ENCODE measurements at places on chromosomes 6 and 20.

DNA sequence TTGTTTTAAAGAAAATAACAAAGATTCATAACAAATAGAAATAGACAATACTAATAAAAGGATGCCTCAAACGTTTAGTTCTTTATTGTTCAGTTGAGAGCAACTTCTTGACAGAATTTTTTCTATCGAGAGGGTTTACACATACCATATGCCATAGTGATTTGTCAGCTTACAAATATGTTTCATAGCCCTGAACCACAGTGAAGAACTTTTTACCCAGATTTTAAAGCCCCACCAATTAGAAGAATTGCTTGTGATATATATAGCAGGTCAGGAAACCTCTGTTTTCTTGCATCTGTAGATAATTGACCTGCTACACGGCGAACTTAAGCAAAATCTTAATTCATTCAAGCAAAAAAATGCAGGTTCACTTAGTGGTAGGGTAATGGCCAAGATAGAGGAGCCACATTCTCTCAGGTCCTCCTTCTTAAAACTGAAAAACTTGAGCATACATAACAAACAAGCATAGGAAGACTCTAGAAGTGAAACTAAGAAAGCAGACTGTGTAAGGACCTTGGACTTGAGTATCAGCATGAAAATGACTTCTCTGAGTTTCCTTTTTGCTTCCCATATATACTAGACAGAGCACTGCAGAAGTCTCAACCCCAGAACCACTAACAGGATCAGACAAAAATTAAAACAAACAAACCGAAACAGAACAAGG, 39.5 kb downstream of the CRISP1 start:
- DNase-seq = peak; percentile 90

- DNase-seq = peak; percentile 25
Measured at GRCh38 chr6:28235912-28236452, 10.9 kb downstream of the ZSCAN9 start.

DNA sequence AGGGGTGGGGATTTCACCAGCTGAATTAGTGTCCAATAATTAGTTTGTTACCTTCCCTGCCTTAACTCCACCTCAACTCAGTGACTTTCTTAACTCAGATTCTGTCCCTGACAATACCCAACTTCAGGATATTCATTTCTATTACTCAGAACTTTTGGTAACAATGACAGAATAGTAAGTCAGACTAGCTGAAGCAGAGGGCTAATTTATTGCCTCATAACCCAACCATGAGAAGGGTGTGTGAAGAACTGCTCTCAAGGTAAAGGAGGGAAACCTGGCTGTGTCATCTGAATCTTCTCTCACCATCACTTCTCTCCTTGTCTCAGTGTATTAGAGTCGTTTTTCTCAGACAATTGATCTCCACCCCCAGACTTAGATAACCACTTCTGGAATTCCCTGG, 1.2 kb upstream of the PI3 start:
- no peak for DNase-seq

GRCh38 chr6:166911248-166911677, 45.1 kb downstream of the RNASET2 start:
- DNase-seq = peak; percentile 58

GRCh38 chr6:73308712-73309534, 45.2 kb downstream of the DPPA5 start:
- DNase-seq = peak; percentile 56

GRCh38 chr20:39248171-39248861, 286.2 kb downstream of the DHX35 start:
- no peak for DNase-seq

DNA sequence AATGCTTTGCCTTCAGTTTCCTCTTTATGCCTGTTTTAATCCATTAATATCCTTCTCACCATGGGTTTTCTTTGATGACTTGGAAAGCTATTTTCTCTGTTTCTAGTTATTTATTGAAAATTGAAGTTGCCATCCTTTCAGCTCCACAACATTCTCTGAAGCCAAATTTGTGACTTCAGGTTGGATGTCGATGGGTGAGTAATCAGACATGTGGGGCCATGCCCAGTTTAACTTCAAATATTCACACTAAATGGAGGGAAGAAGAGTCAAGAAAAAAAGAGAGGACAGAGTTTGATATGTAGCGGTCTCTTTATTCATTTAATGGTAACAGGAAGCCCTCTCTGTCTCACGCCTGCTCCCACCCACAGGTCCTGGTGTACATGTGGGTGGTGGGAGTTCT, 89.1 kb upstream of the RIPOR2 start:
- no peak for DNase-seq

GRCh38 chr20:44296011-44296410, 15.0 kb downstream of the FITM2 start:
- no peak for DNase-seq

- DNase-seq = no peak
Measured at GRCh38 chr6:80439721-80440470, 333.4 kb downstream of the BCKDHB start.

- DNase-seq = peak; percentile 33
Measured at GRCh38 chr6:42877695-42878094, 1.7 kb upstream of the RPL7L1 start.

DNA sequence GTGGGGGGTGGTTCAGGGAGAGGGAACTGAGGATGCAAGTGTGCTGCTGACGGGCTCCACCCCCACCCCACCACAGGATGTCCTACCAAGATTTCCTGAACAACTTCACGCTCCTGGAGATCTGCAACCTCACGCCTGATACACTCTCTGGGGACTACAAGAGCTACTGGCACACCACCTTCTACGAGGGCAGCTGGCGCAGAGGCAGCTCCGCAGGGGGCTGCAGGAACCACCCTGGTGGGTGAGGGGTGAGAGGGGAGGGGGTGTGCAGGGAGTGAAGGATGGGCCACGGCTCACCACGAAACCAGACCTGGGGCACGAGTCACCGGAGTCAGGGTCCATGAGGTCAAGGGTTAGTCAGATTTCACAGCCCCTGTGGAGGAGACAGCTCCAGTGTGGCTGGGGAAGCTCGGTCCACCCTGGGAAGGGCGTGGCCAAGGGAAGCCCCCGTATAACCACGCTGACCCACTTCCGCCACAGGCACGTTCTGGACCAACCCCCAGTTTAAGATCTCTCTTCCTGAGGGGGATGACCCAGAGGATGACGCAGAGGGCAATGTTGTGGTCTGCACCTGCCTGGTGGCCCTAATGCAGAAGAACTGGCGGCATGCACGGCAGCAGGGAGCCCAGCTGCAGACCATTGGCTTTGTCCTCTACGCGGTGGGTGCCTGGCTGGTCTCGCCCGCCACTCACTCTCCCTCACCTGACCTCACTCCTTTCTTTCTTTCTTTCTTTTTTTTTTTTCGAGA, 18.3 kb downstream of the CAPN11 start:
- DNase-seq = no peak

DNA sequence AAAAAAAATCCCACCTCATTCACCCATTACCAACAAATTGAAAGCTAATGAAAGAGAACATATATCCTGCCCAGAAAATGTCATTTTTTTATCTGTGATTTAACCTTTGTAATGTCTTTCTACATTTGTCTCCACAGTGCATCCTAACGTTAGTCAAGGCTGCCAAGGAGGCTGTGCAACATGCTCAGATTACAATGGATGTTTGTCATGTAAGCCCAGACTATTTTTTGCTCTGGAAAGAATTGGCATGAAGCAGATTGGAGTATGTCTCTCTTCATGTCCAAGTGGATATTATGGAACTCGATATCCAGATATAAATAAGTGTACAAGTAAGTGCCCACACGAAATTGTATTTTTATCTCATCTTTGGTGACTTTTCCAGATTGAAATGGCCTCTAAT, 30.0 kb downstream of the RSPO3 start:
- DNase-seq = no peak

GRCh38 chr6:40966860-40967259, 72.2 kb downstream of the UNC5CL start:
- no peak for DNase-seq

DNA sequence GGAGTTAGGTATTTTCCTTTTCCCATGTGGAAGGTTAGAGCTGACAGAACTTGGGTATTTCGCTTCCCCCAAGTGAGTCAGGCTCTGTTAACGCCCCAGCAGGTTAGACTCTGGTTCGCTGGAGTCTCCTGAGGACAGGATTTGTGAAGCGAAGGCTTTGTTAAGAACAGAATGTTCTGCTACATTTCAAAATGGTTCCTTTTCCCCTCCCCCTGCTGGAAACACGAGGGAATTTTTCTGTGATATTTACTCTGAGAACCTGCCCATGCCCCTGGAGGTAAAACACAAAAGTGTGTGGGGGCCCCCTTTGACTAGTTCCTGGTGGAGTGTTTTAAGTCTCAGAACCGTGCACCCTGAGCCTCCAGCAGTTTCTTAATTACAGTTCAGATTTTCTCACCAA, 731.4 kb upstream of the CITED2 start:
- peak; percentile 69 for DNase-seq

DNA sequence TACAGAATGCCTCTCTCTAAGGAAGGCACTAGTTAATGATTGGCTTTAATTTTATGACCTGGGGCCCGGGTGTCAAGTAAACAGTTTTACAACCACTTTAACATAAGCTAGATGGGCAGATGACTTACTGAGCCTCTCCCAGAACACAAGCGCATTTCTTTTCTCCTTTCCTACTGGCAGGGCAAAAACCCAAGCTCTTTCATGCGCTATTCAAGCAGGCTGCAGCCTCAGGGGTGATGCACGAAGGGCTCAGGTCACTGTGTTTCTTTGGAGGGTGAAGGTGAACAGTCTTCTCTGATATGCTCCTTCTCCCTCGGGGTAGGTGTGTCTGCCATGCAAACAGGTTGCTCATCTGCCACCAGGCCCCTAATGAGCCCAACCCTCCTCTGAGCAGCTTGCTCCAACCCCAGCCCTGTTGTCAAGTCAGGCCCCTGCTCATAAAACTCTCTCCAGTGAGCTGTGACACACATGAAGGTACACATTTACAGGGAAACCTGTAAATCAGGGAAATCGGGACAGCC, 73.5 kb upstream of the CDH4 start:
- DNase-seq = no peak

GRCh38 chr6:149895833-149896271, 2.1 kb downstream of the RAET1E start:
- no peak for DNase-seq

GRCh38 chr6:149060300-149060984, 257.1 kb upstream of the TAB2 start:
- DNase-seq = no peak

- no peak for DNase-seq
Measured at GRCh38 chr6:108421366-108421765, 126.5 kb downstream of the AFG1L start.

- no peak for DNase-seq
Measured at GRCh38 chr6:40931931-40932330, 107.1 kb downstream of the UNC5CL start.

GRCh38 chr20:39299783-39300182, 337.6 kb downstream of the DHX35 start:
- DNase-seq = no peak

GRCh38 chr6:7568021-7568420, 22.0 kb upstream of the SNRNP48 start:
- no peak for DNase-seq

GRCh38 chr20:30487947-30488926, 769.2 kb upstream of the DEFB115 start:
- no peak for DNase-seq

DNA sequence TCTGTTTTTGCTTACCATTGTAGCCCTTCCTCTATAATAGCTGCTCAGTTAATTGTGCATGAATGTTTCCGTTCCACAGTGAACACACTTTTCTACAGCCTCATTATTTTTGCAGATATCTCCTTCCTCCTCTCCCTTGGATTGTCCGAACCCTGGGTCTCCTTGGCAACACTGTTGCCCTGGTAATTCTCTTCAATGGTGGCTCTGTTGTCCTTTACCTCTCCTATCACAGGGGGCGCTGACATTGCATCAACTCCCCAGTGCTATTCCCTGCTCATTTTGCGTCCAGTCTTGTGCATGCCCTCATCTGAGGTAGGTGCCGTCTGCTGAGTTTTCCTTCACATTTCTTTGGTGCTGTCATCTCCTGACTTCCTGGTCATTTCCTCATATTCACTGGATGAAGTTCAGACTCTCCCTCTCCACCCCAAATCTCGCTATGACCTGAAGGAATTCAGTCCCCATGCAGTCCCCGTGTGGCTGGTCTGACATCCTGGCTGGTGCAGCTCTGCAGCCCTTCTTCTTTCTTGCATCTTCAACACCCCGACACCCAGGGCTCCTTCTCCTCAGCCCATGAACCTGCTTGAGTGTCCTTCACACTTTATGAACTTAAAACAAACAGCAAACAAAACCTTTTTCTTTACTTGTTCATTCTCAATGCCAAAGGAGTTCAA, 21.1 kb downstream of the PHACTR2 start:
- no peak for DNase-seq

- peak; percentile 94 for DNase-seq
Measured at GRCh38 chr20:47365023-47365764, 8.7 kb upstream of the ZMYND8 start.

- no peak for DNase-seq
Measured at GRCh38 chr6:101391772-101392585, 1.5 kb upstream of the GRIK2 start.

GRCh38 chr6:16320533-16321340, 82.3 kb downstream of the GMPR start:
- DNase-seq = no peak

DNA sequence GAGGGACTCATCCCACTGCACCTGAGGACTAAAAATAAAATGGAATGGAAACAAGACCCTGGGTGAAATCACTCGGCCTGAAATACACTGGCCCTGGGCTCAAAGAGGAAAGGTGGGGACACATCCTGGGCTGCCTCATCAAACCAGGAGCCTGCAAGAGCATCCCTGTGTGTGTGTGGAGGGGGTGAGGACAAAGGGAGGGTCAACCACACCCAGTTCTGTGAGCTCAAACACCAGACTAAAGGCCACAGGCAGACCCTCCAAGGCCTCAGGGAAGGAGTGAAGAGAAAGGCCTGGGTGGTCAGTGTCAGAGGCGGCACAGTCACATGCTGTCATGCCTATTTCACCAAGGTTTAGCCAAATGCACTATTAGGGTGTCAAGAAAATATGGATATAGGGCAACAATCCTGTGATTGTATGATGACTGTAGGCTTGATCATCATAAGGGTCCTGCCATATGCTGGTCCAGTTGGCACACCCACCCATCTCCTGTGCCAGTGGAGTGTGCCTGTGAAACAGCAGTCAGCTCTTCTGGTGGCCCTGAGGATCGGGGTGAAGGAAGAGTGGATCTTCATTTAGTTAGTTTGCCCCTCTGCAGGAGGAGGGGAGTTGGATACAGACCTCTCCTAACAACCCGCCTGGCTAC, 28.9 kb downstream of the SRSF3 start:
- no peak for DNase-seq

Measured in OCI-M1 (cell line).